ENCODE measurements at places on chromosomes 4 and X.

DNA sequence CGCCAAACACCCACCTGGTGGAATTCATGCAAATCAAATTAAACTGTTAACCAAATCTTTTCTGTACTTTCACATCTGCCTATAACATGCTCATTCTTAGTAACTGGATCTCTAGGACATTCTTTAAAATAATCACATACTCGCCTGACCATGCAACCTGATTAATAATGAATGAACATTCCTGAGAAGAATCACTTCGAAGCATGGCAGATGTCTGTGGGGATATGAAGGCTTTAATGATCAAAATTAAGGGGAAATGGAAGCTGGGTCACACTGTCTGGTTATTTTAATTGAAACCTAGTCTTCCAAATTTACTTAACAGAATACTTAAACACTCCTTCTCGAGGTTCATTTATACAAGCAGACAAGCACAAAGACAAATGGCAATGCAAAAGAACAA, 44.2 kb downstream of the MID1 start:
- DNase-seq: no peak

- no peak for DNase-seq
These were observed 7.4 kb upstream of the PGRMC1 start for GRCh38 chrX:119228512-119229252.

- DNase-seq: no peak
These were observed 106.2 kb downstream of the ALPK1 start for GRCh38 chr4:112403101-112403945.

- DNase-seq: no peak
These were observed 458.7 kb downstream of the NAF1 start for GRCh38 chr4:162707962-162708361.

- no peak for DNase-seq
These were observed 95.5 kb upstream of the MSX1 start for GRCh38 chr4:4763822-4764557.

DNA sequence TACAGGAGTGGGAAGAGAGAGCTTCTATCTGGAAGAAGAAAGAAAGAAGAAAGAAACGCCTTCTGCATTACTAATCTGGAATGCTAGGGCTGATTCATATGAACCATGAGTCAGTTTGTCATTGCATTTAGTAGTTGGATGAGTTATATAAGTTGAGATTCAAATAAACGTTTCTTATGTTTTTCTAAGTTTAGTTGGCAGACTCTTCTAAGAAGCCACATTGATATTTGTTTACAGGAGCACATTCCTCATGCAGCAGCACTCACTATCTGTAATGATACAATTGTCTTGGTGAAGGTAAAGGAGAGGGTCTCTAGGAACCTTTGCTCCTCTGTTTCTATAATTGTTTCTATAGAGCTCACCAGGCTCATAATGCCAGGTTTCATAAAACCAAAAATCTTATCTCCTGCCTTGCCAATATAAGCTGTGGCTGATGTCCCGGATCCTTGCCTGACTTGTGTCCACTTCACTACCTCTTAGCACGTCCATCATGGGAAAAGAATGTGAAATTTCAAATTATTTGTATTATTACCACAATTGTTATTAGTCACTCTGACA, 39.5 kb downstream of the HOPX start:
- no peak for DNase-seq

- DNase-seq: no peak
These were observed 628.3 kb upstream of the MAGEB2 start for GRCh38 chrX:29587107-29587506.
